ENCODE measurements at places on chromosomes 5 and 9.

DNA sequence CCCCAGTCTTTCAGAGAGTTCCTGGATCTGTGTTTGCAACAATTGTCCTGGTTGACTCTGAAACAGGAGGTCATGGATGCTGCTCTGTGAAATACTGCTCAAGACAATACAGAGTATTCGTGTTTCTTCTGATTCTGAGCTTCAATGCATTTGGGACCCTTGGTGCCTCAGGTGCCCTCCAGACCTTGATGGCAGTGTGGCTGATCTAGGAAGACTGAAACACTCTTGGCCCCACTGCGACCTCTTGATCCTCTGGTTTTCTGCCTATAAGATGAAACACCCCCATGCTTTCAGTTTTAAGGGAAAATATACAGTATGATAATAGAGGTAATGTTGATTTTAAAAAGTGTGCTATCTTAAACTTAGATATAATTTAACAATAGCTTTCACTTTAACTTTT is 67.6 kb downstream of the GDNF start:
- no peak for DNase-seq

DNA sequence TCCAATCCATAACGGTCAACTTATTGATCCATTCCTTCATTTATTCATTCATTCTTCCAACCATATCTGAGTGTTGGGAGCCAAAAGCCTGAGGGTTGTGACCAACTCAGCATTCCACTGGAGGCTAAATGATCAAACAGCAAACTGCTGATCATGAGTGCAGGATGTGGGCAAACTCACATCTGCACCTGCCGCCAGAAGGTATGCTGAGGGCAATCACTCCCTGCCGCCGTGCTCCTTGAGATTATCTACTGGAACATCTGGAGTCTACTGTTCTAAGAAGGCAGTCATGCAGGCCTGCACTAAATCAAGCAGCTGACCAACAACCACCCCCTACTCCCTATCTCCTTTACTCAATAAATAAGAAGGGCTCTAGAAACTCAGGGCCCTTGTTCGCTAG is 184.0 kb downstream of the TTLL11 start:
- DNase-seq: peak; percentile 25

DNA sequence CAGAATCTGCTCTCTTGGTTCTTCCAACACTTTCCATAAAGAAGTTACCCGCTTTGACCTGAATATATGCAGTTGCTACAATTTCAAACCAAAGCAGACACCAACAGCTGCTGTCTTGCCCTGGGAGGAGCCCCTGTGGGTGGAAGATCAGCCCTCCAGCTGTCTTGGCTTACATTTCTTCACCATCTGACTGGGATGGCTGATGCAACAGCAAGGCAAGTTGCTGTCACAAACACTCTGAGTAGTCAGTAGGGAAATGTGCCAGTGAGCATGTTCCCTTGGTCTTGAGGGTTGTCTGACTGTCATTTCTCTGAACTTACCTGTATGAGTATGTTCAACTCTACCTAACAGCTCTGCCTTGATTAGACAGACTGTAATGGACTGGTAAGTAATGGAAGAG is 152.9 kb downstream of the SGCD start:
- DNase-seq: peak; percentile 14

- peak; percentile 45 for DNase-seq
Measured at GRCh38 chr5:82847562-82847961, 229.6 kb downstream of the TMEM167A start.

GRCh38 chr5:113404269-113404668 is 30.5 kb downstream of the TSSK1B start:
- no peak for DNase-seq

GRCh38 chr5:119323601-119324000 is 32.2 kb upstream of the TNFAIP8 start:
- DNase-seq: peak; percentile 63

GRCh38 chr9:123034881-123035510 is 1.5 kb downstream of the GPR21 start:
- peak; percentile 71 for DNase-seq

DNA sequence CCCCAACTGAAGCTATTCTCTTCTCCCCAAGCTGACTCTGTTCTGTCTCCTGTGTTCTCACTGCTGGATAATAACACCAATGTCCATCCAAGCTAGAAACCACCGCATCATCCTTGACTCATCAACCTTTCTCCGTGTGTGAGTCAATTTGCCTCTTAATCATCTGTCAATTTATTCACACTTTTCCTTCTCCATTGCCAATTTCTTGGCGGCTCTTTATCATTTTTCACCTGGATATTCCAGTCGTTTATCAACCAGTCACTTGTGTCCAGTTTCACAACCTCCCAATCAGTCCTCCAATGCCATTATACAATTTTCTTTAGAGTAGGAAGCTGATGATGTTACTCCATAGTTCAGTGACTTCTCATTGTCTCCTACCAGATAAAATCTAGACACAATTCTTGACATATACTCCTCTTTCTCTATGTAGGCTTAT is 45.4 kb upstream of the LIFR start:
- no peak for DNase-seq

DNA sequence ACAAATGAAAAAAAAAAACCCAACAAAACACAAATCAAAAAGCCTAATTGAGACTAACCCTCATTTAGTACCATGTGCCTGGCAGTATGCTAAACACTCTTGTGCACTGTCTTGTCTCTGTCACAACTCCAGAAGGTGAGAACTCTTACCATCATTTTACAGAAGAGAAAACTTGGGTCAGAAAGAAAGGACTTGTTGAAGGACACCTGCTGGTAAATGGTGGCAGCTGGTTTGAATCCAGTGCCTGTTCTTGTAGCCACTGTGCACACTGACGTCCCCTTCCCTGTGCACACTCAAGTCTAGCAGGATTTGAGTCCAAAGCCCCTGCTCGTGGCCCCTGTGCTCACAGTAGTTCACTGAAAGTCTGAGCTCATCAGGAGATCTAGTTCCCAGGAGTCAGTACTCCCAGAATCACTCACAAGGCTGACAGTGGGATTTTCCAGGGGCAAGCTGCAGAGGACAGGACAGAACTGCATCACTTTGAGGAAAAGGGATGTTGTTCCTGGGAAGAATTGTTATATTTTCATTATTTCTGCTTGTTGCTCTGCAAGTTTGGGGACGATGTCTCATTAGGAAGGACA is 43.0 kb upstream of the HSD17B4 start:
- peak; percentile 22 for DNase-seq

- no peak for DNase-seq
Measured at GRCh38 chr5:171424726-171425125, 5.3 kb downstream of the FGF18 start.

GRCh38 chr5:79871364-79872120 is 119.5 kb downstream of the MTX3 start:
- no peak for DNase-seq

GRCh38 chr9:83434254-83434653 is 103.9 kb downstream of the FRMD3 start:
- no peak for DNase-seq

DNA sequence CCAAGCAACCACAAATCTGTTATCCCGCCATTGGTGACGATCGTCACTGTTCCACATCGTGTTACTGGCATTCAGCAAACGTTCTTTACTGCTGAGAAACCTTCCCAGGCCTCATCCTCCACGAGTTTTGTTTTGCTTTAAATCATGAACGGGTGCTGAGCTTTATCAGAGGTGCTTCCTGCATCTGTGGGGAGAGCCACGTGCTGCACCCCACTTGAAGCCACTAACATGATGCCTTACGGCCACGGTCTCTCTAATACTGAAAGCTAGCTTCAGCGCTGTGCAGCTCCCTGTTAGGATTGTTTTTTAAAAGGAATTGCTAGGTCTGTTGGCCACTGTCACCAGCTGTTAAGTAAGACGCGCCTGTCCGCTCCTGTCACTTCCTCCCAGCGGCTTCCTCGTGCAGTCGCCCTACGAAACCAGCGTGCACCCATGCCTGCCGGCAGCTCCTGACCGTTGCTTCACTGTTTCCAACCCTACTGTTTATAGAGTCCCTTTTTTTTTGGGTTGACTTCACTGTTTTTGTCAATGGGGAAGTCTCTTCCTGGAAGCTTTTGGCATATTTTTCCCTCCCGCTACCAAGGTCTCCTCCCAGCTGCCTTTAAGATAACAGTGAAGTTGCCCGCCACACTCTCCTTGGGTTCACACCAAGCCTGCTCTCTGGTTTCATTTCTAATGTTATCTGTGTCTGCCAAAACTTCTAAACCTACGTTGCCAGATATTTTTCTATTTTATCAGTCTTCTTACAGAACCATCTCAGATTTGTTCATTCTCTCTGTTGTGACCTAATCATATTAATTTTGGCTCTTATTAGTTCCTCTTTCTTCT is 20.3 kb downstream of the LPCAT1 start:
- peak; percentile 37 for DNase-seq

- no peak for DNase-seq
Measured at GRCh38 chr5:141771031-141771430, 89.0 kb upstream of the ARAP3 start.

GRCh38 chr5:163614787-163615186 is 109.4 kb downstream of the MAT2B start:
- DNase-seq: no peak

DNA sequence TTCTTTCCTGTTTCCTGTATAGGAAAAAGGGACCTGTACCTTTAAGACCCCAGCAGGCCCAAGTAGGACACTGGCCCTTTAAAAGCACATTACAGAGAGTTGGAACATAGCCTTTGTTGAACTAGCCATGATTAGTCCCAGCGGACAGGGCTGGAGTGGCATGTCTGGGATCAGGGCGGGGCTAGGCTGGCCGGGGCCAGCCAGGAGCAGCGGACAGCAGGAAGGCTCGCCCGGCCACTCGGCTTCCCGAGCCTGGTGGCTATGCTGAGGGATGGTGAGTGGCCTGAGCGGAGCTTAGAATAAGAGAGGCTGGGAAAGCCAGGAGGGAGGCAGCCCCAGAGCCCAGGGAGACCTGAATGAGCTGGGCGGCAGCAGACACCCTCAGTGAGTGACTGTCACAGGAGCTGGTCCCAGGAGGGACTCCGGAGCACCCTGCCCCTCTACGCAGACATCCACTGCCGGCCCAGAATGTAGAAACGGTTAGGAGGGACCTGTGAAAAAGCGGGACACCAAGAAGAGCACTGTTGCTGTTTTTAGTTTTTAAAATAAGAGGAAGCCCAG is 92.1 kb downstream of the DAB2IP start:
- DNase-seq: no peak

DNA sequence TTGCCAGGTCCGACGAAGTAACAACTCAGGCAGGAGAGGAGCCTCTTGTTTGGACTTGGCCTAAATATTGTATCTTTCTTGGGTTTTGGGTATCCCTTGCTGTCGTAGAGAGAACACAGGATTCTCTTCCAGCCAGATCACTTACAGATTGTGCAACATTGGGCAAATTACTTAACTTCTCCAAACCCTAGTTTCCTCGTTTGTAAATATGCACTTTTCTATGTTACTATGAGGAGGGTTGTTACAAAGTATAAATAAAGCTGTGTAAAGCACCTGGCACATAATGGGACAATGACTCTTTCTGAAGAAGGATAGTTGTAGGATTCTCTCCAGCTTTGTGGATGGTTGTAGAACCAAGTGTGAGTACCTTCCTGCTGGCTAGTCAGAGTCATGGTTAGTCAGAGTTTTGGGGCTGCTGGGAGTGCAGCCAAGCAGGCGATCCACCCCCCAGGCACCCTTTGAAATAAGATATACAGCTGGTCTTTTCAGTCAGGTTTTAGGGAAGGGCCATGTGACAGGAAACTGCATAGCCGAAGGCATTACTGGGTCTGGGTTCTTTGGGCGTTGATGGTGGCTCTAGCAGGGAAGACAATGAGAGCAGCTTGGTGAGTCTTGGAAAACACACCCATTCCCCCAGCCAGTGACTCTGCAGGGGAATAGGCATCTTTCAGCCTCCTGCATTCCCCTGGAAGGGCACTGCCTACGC is 49.9 kb upstream of the GDNF start:
- no peak for DNase-seq

GRCh38 chr5:171945476-171945875 is 61.0 kb downstream of the FBXW11 start:
- no peak for DNase-seq

DNA sequence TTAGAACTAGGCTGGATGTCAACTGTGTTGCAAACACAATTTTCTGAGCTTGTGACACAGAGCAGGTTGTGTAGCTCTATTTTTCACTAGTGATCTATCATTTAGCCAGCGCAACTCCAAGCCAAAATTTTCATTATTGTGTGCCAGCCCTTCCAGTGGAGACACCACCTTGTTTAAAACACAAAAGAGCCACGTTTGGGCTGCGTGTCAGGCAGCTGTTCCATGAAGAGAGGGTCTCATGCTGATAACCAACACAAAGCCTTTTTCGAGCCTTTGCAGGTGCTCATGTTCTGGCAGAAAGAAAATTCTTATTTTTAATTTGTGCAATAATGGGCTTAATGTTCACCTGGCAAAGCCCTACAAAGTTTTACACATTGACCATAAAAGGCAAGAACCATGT is 237.6 kb upstream of the RGMB start:
- DNase-seq: no peak

GRCh38 chr5:99808657-99809230 is 726.4 kb upstream of the FAM174A start:
- no peak for DNase-seq

GRCh38 chr5:168359820-168360460 is 68.5 kb downstream of the WWC1 start:
- DNase-seq: no peak

GRCh38 chr5:16856531-16856930 is 79.6 kb downstream of the MYO10 start:
- DNase-seq: no peak

DNA sequence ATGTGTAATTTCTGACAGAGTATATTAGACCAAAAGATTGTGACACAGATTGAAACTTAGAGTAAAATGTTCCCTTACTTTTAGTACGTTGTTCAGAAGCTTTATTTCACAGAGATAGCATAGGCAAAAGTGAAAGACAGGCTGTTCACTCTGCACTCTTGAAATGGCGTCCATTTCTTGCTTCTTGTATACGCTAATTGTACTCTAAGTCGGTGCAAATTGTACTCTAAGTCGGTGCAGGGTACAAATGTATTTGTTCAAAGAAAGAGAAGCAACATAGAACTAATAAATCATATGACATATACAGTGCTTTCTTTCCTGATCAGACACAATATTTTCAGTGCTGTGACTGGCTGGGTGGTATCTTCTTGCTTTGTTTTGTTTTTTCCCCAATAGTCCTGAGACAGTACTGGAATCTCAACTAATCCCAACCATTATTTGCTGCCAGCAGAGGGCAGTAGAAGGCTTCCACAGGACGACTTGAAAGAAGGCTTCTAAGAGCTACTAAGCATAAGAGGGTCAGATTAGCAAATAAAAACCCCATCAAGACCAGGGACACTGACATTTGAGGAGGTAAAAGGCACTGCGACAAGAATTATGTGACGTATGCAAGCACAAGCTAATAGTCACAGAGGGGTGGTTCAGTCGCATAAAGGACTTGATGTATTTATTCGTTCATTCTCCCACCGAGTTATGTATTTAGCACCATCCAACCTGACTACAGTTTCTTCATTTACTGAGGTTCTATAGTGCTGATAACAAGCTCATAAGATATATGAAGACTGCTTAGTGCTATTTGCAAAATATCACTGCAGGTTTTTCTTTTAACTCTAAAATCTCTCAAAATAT is 831.8 kb downstream of the TAF11L14 start:
- peak; percentile 45 for DNase-seq

Data from erythroblast (primary cell).